ENCODE measurements at places on chromosomes 16 and 17. TPM values are rescaled to one million over a fixed set of nuclear protein-coding genes. Genes with fewer than 3 reads are reported as not detected.

GRCh38 chr17:50952013-50952412 is 85.9 kb upstream of the TOB1 start:
- peak; percentile 44 for DNase-seq

DNA sequence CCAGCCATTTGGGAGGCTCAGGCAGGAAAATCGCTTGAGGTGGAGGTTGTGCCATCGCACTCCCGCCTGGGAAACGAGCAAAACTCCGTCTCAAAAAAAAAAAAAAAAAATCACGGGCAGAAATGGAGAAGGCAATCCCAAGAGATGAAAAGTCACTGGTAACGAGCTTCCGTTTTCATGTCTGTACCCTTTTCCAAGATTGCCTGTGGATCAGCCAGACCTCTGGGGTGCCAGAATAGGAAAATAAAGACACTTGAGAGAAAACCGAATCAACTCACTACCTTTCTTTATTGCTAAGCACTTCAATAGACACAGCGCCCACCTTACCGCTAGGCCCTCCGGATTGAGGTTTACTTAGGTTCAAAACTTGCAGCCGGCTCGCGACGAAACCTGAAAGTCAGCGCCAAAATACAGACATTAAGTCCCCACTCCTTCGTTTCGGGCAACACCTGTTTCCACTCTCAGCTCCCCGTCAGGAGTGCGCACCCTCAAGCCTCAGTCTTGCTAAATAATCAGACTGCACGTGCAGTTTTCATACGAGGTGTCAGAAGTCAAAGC is 970 bp upstream of the TRAF7 start:
- peak; percentile 45 for DNase-seq

GRCh38 chr16:48498769-48499631 is 111.0 kb downstream of the N4BP1 start:
- DNase-seq, result peak; percentile 67

DNA sequence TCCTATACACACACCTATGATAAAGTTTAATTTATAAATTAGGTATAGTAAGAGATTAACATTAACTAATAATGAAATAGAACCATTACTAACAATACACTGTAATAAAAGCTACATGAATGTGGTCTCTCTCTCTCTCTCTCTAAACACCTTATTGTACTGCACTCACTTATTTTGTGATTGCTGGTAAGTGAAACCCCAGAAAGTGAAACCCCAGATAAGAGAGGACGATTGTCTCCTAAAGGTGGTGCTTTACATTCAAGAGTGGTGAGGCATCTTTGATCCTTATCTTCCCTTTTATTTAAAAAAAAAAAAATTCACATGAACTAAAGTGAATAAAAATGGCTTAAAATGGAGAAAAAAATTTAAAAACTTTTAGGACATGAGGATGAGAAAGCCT is 80.1 kb upstream of the TRAP1 start:
- no peak for DNase-seq

The TEKT3 gene
- not detected for polyA plus RNA-seq

DNA sequence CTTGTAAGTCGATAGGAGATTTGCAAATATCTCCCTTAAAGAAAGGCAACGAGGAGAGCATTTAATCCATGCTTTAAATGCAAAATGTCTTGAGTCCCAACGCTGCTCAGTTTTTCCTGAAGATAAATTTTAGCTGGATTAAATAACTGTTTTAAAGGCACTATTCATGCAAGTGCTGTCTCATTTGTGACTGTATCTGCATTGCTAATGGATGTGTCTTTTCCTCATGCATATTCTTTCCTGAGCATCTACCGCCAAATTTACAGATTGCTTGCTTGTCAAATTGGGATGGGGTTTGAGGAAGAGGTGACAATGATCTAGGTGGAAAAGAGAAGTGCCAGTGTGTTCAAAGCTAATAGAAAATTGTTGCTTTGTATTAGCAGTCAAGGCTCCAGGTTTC is 106.9 kb downstream of the RBFOX1 start:
- DNase-seq, result no peak

- DNase-seq, result no peak
These were observed 218.9 kb downstream of the MAF start for GRCh38 chr16:79381603-79382042.

DNA sequence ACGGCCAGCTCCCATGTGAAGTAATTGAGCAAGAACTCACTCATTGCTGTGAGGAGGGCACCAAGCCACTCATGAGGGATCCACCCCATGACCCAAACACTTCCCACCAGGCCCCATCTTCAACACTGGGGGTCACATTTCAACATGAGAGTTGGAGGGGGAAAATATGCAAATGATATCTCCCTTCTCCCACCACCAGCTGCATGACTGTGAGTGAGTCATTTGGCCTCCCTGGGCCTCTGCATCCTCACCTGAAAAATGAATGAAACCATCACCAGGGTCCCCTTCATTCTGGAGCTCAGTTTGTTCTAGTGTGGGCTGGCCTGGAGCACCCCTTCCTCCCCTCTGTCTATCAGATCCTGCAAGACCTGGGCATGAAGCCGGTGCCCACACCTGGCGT is 6.8 kb upstream of the MED9 start:
- no peak for DNase-seq

DNA sequence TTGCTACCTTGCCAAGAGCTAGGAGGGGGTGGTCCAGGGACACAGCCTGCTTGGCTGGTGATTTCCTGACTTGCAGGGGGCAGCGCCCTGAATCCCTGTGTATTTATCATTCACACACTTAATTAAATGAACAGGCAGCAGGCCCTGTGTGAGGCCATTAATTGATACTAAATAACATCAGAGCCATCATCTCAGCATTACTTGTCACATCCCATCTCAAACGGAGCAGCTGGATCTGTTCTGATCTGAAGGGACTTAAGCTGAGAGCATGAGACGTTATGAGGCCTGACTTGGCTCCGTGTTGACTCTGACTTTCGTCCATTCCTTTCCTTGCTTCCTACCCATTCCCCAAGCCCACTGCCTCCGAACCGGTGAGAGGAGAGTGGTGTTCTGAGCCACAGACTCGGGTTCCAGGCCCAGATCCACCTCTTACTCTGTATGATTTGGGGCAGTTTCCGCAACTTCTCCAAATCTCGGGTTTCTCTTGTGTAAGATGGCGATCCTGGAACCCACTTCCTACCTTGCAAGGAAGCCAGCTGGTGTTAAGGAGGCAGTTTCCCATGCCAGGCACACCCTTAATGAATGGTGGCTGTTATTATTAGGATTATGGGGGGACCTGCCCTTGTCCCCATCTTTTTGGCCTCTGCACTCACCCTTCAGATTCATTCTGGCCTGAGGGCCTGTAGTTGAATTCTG is 33.8 kb downstream of the CACNA1G start:
- DNase-seq, result no peak

GRCh38 chr17:76142039-76142584 is 1.1 kb upstream of the FOXJ1 start:
- DNase-seq, result no peak

The CDH11 gene
- 263 TPM for polyA plus RNA-seq

- DNase-seq, result no peak
These were observed 564 bp upstream of the TMIGD1 start for GRCh38 chr17:30334421-30334820.

- no peak for DNase-seq
These were observed at the start of gene RAP1GAP2 for GRCh38 chr17:2796164-2797125. RAP1GAP2 (plus strand) TSS chr17:2796438; CDS start chr17:2796528, 90 bp downstream.

The NTN3 gene
- not detected for polyA plus RNA-seq

DNA sequence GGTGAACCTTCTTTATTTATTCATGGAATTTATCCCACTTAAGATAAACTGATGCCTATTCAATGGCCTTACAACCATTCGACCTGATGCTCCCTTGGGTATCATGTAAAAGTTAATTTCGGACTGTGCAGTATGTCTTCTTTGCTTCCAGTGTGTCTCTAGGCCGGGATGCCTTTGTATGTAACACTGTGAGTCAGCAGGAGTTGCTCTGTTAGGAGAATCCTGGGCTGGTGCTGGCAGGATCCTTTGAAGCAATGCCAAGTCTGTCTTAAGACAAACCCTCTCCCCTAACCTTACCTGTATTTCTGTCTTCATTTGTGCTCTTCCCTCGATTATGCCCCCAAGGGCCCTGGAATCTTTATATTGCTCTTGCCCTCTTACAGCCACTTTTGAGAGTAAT is 37.9 kb upstream of the ABCA8 start:
- peak; percentile 30 for DNase-seq

DNA sequence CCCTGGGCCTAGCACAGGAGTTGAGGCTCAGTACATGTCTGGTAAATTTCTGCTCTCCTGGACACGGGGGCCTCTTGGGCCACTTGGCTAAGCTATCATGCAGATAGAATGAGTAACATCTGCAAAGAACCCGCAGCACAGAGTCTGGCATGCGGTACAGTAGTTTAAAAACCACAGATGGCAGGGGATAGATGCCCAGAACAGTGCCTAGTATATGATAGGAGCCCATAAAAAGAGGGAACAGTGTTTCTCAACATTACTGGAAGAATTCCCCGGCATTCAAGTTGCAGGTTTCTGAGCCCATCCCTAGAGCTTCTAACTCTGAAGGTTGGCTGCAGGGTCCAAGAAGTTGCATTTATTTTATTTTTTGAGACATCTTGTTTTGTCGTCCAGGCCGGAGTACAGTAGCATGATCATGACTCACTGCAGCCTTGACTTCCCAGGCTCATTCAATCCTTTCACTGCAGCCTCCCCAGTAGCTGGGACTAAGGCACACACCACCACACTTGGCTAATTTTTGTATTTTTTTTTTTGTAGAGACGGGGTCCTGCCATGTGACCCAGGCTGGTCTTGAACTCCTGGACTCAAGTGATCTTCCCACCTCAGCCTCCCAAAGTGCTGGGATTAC is 5.8 kb downstream of the CDIPT start:
- DNase-seq, result peak; percentile 86

GRCh38 chr16:23497543-23497868 is 12.8 kb downstream of the GGA2 start:
- DNase-seq, result no peak

DNA sequence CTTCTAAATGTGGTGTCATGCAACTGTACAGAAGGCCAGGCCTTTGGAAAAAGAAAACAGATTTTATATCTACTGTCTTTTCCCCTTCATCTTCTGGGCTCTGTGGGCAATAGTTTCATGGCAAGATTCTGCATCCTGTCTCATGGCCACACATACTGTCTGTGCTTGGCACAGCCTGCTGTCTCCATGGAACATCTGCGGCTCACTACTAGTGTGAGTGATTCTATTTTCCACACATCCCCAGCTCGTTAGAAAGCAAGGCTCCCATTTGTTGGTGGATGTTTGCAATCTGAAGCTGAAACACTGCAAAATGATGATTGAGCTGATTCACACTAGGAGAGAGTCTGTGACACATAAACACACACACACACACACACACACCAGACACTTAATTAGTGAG is 32.4 kb downstream of the CACNG3 start:
- DNase-seq, result no peak

GRCh38 chr16:27378871-27379481 is 23.0 kb upstream of the IL21R start:
- peak; percentile 20 for DNase-seq

GRCh38 chr17:10234033-10234432 is 35.6 kb upstream of the GAS7 start:
- no peak for DNase-seq

DNA sequence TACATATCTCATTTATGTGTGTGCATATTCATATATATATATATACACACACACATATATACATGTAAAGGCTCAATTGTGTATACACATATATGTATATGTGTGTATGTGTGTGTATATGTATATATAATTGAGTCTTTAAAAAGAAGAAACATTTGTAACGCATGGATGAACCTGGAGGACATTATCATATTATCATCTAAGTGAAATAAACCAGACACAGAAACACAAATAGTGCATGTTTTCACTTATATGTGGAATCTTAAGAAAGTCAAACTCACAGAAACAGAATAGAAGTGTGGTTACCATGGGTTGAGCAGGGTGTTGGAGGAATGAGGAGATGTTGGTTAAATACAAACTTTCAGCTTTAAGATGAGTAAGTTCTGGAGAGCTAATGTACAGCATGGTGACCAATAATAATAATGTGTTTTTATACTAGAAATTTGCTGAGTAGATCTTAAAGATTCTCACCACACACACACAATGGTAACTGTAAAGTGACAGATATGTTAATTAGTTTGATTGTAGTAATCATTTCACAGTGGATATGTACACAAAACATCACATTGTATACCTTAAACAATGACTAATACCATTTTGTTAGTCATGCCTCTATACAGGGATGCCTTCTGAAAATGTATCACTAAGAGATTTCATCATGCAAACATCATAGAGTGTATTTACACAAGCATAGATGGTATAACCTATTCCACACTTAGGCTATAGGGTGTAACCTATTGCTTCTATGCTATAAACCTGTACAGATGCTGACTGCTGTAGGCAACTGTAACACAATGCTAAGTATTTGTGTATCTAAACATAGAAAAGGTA is 132.6 kb upstream of the CACNG5 start:
- DNase-seq, result peak; percentile 29

GRCh38 chr16:29775742-29776408 is 2.2 kb upstream of the ZG16 start:
- DNase-seq, result peak; percentile 43

The MINK1 gene
- 24.2 TPM for polyA plus RNA-seq

DNA sequence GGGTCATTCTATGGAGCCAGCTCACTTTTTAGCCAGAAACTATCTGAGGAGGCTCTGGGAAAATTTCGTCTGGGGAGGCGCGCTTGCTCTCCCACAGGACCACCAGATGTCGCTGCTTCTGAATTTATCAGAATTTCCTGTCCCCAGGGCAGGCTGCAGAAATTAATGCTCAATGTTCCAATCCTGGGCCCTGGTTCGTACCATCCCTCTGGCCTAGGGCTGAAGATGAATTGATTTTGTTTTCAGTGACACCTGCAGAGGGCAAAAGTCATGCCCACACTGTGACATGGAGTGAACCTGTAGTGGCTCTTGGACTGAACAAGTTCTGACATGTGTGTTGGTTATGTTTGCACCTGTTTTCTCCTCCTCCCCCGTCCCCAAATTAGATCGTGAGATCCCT is 482.6 kb downstream of the NPIPA7 start:
- peak; percentile 75 for DNase-seq

DNA sequence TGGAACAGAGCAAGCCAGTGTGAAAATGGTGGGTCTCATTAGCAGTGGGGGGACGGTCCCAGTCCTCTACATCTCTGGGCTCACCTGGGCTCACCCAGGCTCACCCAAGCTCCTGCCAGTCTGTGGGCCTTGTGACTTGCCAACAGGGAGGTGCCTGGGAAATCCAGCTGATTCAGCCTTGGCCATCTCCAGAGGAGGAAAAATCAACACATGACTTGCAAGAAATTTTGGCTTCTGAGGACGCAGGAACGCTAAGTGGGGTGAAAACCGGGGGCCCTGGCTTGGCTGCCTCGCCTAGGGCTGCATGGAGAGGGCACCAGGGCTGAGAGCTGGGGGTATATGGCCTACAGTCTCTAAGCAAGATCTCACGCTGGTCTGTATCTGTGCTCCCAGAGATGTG is 47.7 kb downstream of the VAC14 start:
- peak; percentile 31 for DNase-seq

The CCL7 gene
- polyA plus RNA-seq, result 2.4 TPM

- peak; percentile 35 for DNase-seq
These were observed 8.8 kb downstream of the RUNDC1 start for GRCh38 chr17:42989141-42989540.

The PRSS33 gene
- not detected for polyA plus RNA-seq

GRCh38 chr17:42317266-42317845 is 29.1 kb downstream of the STAT5A start:
- DNase-seq, result no peak

GRCh38 chr16:51442141-51442870 is 291.2 kb upstream of the SALL1 start:
- DNase-seq, result no peak

GRCh38 chr17:1793447-1793806 is 31.6 kb downstream of the SERPINF1 start:
- DNase-seq, result peak; percentile 25

The PPP1R27 gene
- not detected for polyA plus RNA-seq
